Body of pancreas (tissue), 4 donors: ENCODE measurements at places on chromosomes 5 and 9. TPM values are rescaled to one million over a fixed set of nuclear protein-coding genes. Genes with fewer than 3 reads are reported as not detected.

DNA sequence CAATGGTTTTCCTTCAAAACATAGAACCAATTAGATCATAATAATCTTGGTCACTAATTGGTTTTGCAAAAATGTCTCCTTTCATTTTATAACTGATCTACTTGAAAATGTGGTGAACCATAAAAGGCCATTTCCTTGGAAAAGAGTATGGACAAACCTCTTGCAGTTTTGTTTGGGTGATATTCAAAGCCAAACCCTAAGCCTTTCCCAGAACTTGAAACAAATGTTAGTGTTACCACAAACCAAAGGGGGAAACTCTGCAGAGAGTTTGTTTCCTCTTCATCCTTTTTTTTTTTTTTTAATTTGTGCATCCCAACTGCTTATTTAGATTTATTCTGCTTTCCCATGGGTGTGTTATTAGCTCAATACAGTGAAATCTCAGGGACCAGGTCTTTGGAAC is 204.4 kb upstream of the ADAMTSL1 start:
- no peak for DNase-seq
- H3K4me3 ChIP-seq, result no peak overlapping the region
- no peaks in the 10 kb centered on the region for H3K4me1 ChIP-seq
- no peaks in the 10 kb centered on the region for H3K27me3 ChIP-seq
- no peak overlapping the region for H3K27ac ChIP-seq

- no peak overlapping the region for H3K27ac ChIP-seq
- H3K4me1 ChIP-seq, result no peaks in the 10 kb centered on the region
- DNase-seq, result no peak
These were observed 209.1 kb downstream of the TARS1 start for GRCh38 chr5:33649549-33650482.

DNA sequence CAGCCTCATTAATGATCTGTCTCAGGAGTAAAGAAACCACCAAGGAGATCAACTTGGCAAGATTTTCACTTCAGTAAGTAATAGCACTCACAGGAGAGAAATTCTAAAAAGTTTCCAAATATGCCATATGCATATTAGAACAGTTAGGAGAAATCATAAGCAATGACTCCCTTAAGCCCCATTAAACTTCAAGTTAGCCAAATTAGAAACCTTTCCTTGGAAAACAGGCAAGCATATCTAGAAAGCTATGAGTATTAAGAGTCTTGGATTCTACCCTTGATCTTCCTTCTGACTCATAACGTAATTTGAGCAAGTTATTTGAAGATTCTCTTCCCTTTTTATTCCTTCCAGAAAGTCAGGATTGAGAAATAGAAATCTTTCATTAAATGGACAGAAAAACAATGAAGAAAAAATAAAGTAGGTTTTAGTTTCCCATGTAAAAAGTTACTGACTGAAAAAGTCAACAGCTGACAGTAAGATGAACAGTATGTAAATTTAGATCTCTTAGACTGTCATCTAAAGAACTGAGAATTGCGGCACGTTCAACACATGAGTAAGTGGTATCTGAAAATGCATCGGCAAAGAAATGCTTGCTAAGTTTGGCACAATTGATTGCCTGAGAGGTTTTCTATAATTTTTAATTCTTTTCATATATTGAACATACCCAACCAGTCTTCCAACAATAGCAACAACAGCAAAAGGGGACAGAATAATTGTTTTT is 565.7 kb upstream of the FTMT start:
- no peaks in the 10 kb centered on the region for H3K4me1 ChIP-seq
- no peaks in the 10 kb centered on the region for H3K36me3 ChIP-seq
- no peak for DNase-seq
- H3K4me3 ChIP-seq, result no peak overlapping the region
- no peak overlapping the region for H3K27ac ChIP-seq

DNA sequence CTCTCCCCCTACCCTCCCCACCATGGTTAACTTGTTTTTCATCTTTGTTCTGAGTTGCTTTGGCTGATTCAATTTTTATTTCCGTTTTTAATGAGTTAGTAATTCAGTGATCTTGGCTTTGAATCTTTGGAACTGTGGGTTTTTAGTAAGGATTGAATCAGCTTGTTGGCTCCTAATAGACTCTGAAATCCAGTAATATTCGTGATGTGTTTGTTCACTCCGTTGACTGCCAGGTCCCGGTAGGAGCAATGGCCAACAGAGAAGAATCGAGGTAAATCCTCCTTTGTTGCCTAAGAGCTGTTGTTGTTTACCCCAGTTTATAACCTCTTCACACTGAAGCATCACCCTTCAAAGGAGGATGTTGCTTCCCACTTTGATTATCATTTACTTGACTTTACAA is 92.7 kb downstream of the PCSK1 start:
- H3K36me3 ChIP-seq, result no peaks in the 10 kb centered on the region
- no peak overlapping the region for H3K4me3 ChIP-seq
- H3K4me1 ChIP-seq, result peaks cover 74% of the 10 kb centered on the region
- H3K27ac ChIP-seq, result peak overlapping the region; percentile 61

- H3K36me3 ChIP-seq, result no peaks in the 10 kb centered on the region
- H3K27me3 ChIP-seq, result no peaks in the 10 kb centered on the region
- H3K27ac ChIP-seq, result no peak overlapping the region
- H3K4me3 ChIP-seq, result no peak overlapping the region
These were observed 5.0 kb downstream of the CDC42SE2 start for GRCh38 chr5:131268758-131269370.

DNA sequence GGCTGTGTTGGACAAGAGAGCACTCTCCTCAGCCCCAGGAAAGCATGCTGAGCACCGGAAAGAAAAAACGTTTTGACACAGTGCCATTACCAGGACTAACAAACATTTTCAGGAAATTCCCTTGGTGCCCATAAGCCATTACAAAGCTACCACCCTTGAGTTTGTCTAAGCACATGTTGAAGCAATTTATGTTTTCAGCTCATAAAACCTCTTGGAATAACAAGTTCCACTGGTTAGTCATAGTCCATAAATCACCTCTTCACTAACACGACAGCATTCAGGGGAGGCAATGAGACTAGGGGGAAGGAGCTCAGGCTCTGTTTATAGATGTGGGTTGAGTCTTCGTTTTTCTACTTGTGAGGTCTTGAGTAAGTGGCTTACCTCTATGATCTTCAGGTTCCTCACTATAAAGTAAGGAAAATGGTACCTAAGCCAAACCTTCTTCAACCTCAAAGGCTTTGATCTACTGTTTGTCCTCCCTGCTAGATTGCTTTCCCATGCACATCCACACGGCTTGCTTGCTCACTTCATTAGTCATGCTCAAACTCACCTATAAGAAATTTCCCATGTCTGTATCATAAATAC is 65.4 kb downstream of the DRD1 start:
- H3K4me1 ChIP-seq, result no peaks in the 10 kb centered on the region
- no peak for DNase-seq
- H3K36me3 ChIP-seq, result no peaks in the 10 kb centered on the region
- no peak overlapping the region for H3K27ac ChIP-seq
- no peaks in the 10 kb centered on the region for H3K27me3 ChIP-seq

DNA sequence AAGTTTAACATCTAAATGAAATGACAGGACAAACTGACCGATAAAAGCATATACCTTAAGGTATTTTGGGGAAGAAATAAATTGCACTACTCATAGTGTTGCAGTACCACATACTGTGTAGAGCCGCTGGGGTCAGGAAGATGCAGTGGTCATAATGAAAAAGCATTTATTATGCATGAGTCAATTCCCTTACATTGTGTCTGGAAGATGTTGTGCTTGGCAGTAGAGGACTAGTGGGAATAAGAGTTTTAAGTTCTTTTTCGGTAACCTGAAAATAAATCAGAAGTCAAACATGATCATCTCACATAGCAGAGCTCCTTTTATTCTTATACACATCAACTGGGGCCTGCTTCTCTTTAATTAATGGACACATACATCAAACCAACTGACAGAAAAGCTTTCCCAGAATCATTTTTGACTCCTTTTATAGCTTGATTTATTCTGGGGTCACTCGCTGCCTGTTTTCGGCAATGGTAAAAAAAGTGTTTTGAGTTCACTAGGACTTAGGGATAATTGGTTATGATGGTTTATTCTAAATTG is 262.5 kb upstream of the CHD1 start:
- no peak overlapping the region for H3K4me3 ChIP-seq
- no peaks in the 10 kb centered on the region for H3K36me3 ChIP-seq
- H3K4me1 ChIP-seq, result no peaks in the 10 kb centered on the region
- no peak overlapping the region for H3K27ac ChIP-seq

GRCh38 chr5:138952962-138953361 is 77.8 kb upstream of the LRRTM2 start:
- H3K27me3 ChIP-seq, result no peaks in the 10 kb centered on the region
- no peaks in the 10 kb centered on the region for H3K36me3 ChIP-seq
- H3K4me3 ChIP-seq, result no peak overlapping the region

DNA sequence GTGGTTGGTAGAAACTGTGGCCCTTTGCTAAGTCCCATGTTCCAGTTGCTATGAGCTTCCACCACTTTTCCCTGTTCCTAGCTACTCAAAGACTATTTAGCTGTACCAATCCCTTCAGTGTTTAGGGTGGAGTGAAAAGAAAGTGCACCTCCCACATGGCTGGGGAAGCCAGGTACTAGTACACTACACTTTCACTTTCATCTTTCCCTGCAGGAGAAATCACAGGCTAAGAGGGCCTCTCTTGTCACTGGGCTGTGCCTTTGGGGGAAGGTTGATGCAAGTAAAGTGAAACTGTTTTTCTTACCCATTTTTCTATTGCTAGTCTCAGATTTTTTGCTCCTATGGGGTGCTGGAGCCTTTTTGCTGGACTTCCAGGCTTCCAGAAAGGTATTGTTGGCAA is 33.5 kb upstream of the CKS2 start:
- no peaks in the 10 kb centered on the region for H3K36me3 ChIP-seq
- DNase-seq, result no peak
- H3K27me3 ChIP-seq, result no peaks in the 10 kb centered on the region
- H3K4me1 ChIP-seq, result no peaks in the 10 kb centered on the region

DNA sequence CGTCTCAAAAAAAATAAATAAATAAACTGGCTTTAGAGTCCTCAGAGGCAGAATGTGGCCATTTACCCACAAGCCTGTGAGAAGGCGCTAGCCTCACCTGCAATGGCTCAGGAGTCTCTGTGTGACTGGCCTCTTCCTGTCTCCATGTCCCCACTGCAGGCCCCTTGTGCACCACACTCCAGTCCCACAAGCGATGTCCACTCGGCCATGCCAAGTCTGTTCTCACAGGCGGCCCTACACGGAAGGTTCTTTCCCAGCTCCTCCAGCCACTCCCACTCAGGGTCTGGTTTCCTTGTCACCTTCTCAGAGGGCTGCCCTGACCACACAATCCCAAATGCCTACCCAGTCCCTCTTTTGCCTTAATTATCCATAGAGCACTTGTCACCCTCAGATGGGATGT is 38.2 kb downstream of the POLR1E start:
- no peak for DNase-seq
- H3K4me1 ChIP-seq, result no peaks in the 10 kb centered on the region
- no peaks in the 10 kb centered on the region for H3K27me3 ChIP-seq
- no peaks in the 10 kb centered on the region for H3K36me3 ChIP-seq
- H3K4me3 ChIP-seq, result no peak overlapping the region

DNA sequence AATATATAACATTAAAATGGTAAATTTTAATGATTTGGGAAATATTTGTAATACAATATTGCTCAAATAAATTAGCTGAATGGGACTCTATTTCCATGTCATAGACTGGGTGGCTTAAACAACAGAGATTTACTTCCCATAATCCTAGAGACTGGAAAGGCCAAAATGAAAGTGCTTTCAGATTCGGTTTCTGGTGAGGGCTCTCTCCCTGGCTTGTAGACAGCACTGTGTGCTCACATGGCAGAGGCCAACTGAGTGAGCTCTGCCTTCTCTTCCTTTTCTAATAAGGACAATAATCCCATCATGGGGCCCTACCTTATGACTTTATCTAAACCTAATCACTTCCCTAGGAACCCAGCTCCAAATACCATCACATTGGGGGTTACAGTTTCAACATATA is 196.2 kb downstream of the MARCHF11 start:
- H3K36me3 ChIP-seq, result no peaks in the 10 kb centered on the region
- H3K27ac ChIP-seq, result no peak overlapping the region
- H3K27me3 ChIP-seq, result no peaks in the 10 kb centered on the region
- no peak overlapping the region for H3K4me3 ChIP-seq

DNA sequence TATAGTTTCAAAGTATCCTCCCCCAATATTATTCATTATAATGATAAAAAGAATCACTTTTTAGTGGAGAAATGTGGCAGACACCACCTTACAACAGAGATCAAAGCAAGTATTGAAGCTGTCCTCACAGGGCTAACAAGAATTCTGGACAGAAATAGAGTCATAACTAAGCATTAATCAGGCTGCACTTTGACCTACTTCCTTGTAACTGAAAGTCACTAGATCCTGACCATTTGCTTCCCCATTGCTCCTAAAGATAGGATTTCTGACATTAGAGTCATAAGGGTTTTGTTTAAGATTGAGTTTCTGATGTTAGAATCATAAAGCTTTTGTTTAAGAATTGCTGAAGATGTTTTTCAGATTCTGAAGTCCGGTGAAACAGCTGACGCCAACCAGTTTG is 159.7 kb downstream of the ATP10B start:
- H3K36me3 ChIP-seq, result no peaks in the 10 kb centered on the region
- H3K4me1 ChIP-seq, result no peaks in the 10 kb centered on the region
- DNase-seq, result no peak

GRCh38 chr9:123832176-123832575 is 97.8 kb downstream of the DENND1A start:
- H3K27ac ChIP-seq, result no peak overlapping the region
- no peaks in the 10 kb centered on the region for H3K4me1 ChIP-seq
- no peaks in the 10 kb centered on the region for H3K27me3 ChIP-seq
- no peak for DNase-seq
- H3K4me3 ChIP-seq, result no peak overlapping the region

- H3K4me3 ChIP-seq, result no peak overlapping the region
- no peaks in the 10 kb centered on the region for H3K4me1 ChIP-seq
- no peaks in the 10 kb centered on the region for H3K27me3 ChIP-seq
- H3K36me3 ChIP-seq, result no peaks in the 10 kb centered on the region
- peak; percentile 11 for DNase-seq
These were observed 93.1 kb downstream of the PCDH1 start for GRCh38 chr5:141785135-141785534.

GRCh38 chr5:122723606-122724352 is 51.1 kb upstream of the SNX2 start:
- H3K4me3 ChIP-seq, result no peak overlapping the region
- H3K27me3 ChIP-seq, result no peaks in the 10 kb centered on the region
- no peak overlapping the region for H3K27ac ChIP-seq
- H3K4me1 ChIP-seq, result no peaks in the 10 kb centered on the region
- H3K36me3 ChIP-seq, result no peaks in the 10 kb centered on the region

GRCh38 chr9:120464176-120464886 is 115.6 kb downstream of the CDK5RAP2 start:
- no peaks in the 10 kb centered on the region for H3K27me3 ChIP-seq
- no peak for DNase-seq
- no peak overlapping the region for H3K27ac ChIP-seq
- H3K36me3 ChIP-seq, result no peaks in the 10 kb centered on the region

HSPB3 gene
- total RNA-seq, result not detected

CDC20B gene
- not detected for total RNA-seq

ANKRD31 gene
- 0.78 TPM for total RNA-seq

ENTREP1 gene
- total RNA-seq, result 6.9 TPM

KLF4 gene
- 12.5 TPM for total RNA-seq

TMEM215 gene
- total RNA-seq, result not detected

HRCT1 gene
- 3.4 TPM for total RNA-seq

SAPCD2 gene
- total RNA-seq, result 0.66 TPM

PCDHGA11 gene
- 4.9 TPM for total RNA-seq

PITX1 gene
- not detected for total RNA-seq

ANXA2R gene
- total RNA-seq, result 1.3 TPM

TAF11L2 gene
- not detected for total RNA-seq

CXXC5 gene
- 86.6 TPM for total RNA-seq

AK1 gene
- total RNA-seq, result 8.8 TPM
